Stimulated activated CD8-positive, alpha-beta memory T cell treated with anti-CD3 and anti-CD28 coated beads, Interleukin-7, amount 100 ng/mL, for 1 hour (primary cell): ENCODE measurements at places on chromosomes 1 and 21.

DNA sequence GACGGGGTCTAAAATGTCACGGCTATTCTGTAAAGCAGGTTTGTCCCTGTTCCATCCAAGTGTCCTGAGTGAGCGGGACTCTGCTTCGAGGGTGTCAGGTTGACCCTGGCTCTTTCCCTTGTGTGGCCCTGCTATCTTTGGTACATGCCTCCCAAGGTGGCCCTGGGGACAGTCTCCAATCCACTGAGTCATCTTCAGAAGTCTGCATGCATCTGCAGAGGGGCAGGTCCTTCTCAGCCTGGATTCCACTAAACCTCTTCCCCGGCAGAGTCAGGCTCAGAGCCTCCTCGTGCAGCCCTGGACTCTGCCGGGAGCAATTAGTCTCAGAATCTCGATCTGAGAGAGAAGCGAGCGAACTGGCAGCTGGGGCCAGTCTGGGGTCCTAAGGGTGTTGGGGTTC, 50.1 kb upstream of the KCNJ15 start:
- no peak for DNase-seq

- no peak for DNase-seq
Observed at GRCh38 chr21:43981151-43981870, 30.8 kb upstream of the TRAPPC10 start.

- DNase-seq, result no peak
Observed at GRCh38 chr1:110608247-110608646, 2.1 kb upstream of the KCNA2 start.

GRCh38 chr1:209168204-209168603, 415.3 kb upstream of the CAMK1G start:
- DNase-seq, result no peak

DNA sequence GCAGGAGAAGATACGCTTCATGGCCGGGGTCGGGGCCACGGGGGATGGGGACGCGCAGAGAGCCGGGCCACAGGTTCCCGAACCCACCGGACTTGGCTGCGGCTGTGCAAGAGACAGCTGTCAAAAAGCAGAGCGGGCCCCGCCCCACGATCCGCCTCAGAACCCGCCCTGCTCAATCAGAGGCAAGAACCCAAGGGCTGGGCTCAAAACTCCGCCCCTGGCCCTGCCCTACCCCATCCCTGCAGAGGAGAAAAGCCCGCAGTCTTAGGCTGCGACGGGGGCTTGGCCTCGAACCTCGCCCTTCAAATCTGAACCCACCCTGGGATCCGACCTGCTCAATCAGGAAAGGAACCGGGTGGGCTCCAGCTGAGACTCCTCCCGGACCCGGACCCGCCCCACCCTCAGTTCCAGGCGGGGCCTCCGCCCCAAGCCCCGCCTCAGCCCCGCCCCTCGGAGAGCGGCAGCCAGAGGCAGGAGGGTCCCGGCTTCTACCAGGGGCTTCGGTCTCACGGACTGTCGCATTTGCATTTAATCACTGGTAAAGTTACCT, at the start of gene ANKRD35:
ANKRD35 (minus strand) TSS at position 129 of the 550 bp plus-strand sequence; CDS start at position 21, 108 bp downstream.
- peak; percentile 70 for DNase-seq

GRCh38 chr1:51642739-51643142, 25.8 kb downstream of the OSBPL9 start:
- DNase-seq, result no peak

DNA sequence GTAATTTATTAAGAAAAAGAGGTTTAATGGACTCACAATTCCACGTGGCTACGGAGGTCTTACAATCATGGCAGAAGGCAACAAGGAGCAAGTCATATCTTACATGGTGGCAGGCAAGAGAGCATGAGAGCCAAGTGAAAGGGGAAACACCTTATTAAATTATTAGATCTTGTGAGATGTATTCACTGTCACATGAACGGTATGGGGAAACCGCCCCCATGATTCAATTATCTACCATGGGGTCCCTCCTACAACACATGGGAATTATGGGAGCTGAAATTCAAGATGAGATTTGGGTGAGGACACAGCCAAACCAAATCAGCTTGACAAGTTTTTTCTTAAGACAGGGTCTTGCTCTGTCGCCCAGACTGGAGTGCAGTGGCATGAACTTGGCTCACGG, 14.3 kb downstream of the DAP3 start:
- DNase-seq, result no peak

- DNase-seq, result no peak
Observed at GRCh38 chr1:207840380-207840779, 70.5 kb downstream of the CD34 start.

GRCh38 chr1:5430136-5430535, 562.1 kb downstream of the NPHP4 start:
- no peak for DNase-seq

- DNase-seq, result no peak
Observed at GRCh38 chr1:207366022-207366421, 44.5 kb downstream of the CD55 start.

GRCh38 chr1:113541106-113541505, 150.8 kb downstream of the MAGI3 start:
- DNase-seq, result no peak

DNA sequence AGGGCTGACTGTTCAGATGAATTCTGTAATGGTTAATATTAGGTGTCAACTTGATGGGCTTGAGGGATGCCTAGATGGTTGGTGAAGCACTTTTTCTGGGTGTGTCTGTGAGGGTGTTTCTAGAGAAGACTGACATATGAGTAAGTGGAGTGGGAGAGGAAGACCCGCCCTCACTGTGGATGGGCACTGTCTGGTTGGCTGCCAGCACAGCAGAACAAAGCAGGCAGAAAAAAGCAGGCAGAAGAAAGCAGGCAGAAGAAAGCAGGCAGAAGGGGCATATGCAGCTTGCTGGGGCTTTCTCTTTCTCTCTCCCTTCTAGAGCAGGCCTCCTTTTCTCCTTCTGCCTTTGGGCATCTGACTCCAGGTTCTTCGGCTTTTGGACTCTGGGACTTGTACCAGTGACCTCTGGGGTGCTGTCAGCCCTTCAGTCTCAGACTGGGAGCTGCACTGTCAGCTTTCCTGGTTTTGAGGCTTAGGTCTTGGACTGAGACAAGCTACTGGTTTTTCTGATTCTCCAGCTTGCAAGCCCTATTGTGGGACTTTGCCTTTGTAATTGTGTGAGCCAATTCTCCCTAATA, 42.9 kb upstream of the CD2 start:
- no peak for DNase-seq

DNA sequence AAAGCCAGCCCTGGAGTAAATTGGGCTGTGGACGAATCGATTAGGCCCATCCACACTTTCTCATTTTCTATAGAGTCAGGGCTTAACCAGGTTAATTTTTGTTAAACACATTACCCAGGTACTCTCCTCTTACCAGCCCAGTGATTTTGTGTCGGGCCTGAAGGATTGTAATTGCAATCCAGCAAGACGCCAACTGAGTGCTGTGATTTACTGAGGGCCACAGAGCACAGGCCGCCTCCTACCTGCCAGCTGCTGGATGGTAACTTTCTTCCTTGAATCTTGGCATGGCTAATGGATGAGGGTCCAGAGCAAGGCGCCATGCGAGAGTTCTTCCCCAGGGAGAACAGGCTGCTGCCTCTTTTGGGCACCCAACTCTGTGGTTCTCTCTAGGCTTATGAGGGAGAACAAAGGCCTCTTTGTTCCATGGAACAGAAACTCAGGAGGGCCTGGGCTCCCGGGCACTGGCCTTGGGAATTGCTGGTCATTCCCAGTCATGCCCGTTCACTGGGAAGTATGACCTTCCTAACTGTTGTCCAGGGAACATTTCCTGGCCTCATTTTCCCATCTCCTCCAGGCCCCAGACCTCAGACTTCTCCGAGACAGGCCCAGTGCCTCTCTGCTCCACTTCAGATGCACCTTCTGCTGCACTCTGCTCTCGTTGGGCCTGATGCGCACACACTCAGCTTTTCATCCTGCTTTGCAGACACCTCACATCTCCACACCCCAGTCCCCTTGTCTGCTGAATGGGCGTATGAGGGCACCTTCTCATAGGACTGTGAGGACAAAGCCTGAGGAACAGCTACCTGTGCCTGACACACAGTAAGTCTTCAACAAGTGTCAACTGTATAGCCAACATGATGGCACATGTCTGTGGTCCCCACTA, 57.3 kb downstream of the SYF2 start:
- no peak for DNase-seq

DNA sequence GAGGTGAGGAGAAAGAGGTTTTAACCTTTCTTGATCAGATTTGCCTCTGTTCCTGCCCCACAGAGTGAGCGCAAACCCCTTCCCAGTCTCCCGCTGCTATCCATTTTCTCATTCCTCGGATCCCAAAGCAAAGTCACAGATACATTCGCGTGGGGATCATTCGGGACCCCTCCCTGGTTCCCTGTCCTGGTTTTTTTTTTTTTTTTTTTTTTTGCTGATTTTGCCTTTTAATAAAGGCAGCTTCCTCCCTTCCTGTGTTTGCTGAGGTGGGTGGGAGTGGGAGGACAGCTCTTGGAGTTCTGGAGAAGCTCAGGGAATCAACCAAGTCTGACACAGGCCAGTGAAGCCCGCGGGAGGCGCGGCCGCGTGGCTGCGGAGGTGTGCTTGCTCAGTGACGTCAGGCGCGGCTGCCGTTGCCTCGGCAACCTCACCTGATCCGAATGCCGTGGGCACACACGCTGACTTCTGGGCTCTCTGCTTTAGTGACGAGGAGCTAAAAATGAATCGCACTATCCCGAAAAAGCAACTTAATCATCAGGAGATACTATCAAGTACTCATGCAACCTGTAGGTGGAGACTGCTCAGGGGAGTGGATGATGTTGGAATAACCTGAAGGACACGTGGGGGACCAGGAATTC, 106.4 kb downstream of the TBX19 start:
- DNase-seq, result peak; percentile 45

DNA sequence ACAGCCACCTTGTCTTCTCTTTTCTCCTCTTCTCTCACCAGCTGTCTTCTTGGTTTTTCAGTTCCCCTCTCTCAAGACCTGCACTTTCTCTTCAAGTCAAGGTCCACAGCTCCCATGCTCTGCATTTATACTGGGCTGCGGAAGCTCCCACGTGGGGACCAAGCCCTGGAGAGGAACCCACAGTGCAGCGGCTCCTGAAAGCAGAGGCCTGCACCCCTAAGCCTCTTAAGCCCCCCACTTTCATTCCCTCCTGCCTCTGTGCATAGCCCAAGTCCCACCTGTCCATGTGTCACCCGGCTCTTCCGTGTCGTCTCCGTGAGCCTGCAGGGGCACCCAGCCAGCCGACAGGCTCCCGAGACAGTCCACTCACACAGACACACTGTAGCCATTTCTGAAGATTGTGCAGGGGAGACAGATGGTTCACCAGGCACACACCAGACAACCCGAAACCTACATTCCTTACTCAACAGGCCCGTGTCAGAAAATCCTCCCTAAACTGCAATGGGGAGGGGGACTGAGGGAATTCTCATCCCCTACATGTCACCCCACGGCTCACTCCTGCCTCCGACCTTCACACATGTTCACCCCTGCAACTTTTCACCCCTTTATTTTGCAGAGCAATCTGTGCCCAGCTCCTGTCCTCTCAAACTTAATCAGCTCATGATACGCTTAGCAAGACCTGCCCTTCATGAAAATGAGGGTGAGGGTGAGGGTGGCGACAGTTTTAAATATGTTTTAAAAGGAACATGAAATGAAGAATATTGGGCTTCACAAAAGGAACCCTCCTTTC, 6.3 kb downstream of the MX2 start:
- DNase-seq, result no peak

GRCh38 chr1:56216218-56216617, 363.1 kb downstream of the PLPP3 start:
- DNase-seq, result no peak

DNA sequence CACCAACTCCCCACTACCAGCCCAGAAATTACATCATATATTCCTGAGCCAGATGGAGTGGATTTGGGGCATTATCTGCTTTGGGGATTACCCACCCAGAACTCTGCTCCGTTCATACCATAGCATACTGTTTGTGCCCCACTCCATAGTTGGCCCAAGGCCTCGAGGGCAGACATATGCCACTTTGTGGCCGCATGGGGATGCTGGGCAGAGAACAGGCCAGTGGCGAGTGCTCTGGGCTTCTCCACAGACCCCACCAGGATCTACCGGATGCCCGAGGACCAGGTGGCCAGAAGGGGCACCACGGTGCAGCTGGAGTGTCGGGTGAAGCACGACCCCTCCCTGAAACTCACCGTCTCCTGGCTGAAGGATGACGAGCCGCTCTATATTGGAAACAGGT, 68.0 kb upstream of the CNTN2 start:
- DNase-seq, result no peak

- peak; percentile 41 for DNase-seq
Observed at GRCh38 chr1:161013488-161014230, 7.3 kb downstream of the F11R start.

- DNase-seq, result no peak
Observed at GRCh38 chr21:43372663-43373361, 54.1 kb downstream of the SIK1 start.

DNA sequence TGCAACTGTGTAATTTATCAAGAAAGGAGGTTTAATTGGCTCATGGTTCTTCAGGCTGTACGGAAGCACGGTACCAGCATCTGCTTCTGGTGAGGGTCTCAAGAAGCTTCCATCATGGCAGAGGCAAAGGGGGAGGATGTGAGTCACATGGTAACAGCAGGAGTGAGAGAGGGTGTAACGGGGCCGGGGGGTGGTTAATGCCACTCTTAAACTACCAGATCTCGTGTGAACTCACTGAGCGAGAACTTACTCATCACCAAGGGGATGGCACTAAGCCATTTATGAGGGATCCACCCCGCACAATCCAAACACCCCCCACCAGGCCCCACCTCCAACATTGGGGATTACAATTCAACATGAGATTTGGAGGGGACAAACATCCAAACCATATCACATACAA, 21.0 kb upstream of the IFFO2 start:
- DNase-seq, result no peak

GRCh38 chr1:29451368-29451892, 215.1 kb downstream of the PTPRU start:
- no peak for DNase-seq

DNA sequence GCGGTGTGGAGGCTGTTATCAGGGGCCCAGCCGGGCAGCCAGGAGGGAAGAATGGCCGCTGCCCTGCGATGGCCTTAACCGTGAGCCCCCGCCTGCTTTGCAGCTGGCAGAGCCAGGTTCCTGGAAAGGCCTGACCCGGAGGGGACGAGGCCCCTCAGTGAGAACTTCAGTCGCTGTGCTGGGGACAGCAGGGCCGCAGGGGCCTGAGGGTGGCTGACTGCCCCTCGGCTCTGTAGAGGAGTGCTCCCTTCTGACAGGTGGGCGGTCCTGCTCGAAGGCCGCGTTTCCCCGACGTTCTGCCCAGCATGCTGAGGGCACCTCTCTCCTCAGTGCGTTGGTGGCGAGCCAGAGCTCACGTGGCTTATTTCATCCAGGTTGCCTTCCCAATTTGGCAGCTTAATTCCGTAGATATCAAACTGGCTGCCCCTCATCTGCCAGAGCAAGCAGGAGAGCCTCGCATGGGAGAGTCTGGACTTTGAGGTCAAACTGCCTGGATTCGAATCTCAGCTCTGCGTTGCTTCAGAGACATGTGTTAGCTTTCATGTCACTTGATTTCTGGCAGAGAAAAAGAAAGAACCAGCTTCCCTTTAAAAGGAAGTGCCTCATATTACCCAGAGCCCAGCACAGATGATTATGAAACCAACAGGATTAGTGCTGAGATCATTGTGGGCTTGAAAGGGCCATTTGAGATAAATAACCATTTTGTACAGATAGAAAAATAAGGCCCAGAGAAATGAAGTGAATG, 239.8 kb downstream of the SDCCAG8 start:
- no peak for DNase-seq
